ENCODE measurements at places on chromosomes 13 and 19.

GRCh38 chr13:35789335-35790165, 313.1 kb upstream of the MAB21L1 start:
- DNase-seq: no peak

DNA sequence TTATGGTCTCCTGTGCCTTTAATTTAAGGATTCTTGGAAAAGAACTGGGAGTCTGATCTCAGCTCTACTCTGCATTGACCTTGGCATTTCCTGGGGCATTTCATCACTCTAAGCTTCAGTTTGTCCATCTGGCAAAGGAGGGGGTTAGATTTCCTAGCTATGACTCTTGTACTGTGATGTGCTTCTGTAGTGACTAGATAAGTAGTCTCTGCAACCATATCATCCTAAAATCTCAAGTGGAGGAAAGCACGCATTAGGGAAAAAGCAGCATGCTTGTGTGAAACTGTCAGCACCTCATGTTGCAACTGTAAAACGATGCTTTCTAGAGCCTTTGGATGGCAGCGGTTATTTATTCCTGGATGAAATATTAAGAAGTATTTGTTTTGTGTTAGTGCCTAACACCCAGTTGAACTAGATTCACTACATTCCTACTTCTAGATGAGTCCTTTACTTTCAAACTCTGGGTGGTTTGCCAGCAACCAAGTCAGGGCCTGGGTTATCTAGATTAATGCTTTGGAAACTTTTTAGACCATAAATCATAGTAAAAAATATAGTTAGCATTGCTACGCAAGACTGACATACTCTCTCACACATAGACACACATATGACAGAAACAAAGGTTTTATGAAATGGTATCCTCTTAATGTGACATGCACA, 6.8 kb downstream of the WDFY2 start:
- no peak for DNase-seq

DNA sequence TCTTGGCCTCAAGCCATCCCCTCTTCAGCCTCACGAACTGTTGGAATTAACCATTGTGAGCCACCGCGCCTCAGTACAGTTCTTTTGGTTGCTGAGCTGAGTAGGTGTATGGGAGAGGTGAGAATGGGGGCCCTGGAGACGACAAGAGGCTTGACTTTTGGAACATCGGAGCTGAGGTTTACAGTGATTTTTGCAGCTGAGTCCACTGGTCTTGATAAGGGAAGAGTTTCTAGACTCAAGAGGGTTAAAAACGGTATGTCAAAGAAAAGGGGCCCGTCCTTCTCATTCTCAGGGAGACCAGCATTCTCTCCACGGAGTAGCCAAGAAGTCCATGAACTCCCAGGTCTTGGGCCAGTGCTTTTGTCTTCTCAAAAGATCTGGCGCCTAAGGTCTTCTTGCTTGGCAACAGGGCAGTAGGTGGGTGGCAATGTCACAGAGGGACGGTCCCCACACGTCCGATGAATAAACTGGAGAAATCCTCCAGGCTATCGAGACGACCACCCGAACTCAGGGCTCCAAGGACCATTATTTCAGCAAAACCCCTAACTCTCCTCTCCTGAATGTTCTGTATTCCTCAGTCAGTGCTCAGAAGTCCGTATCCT, 6.4 kb upstream of the QTRT1 start:
- no peak for DNase-seq

DNA sequence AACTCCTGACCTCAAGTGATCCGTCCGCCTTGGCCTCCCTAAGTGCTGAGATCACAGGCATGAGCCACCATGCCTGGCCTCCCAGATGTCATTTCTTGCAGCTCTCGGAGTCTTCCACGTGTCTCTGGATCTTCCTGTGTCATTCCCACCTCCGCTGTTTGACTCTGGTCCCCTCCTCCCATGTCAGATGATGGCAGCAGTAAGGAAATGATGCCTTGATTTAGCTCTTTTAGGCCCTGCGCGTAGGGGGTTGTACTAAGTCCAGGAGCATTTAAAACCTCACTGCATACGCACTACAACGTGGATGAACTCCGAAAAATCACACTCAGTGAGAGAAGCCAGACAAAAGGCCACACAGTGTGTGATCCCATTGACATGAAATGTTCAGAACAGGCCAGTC, 113.1 kb downstream of the GNG7 start:
- DNase-seq: no peak

DNA sequence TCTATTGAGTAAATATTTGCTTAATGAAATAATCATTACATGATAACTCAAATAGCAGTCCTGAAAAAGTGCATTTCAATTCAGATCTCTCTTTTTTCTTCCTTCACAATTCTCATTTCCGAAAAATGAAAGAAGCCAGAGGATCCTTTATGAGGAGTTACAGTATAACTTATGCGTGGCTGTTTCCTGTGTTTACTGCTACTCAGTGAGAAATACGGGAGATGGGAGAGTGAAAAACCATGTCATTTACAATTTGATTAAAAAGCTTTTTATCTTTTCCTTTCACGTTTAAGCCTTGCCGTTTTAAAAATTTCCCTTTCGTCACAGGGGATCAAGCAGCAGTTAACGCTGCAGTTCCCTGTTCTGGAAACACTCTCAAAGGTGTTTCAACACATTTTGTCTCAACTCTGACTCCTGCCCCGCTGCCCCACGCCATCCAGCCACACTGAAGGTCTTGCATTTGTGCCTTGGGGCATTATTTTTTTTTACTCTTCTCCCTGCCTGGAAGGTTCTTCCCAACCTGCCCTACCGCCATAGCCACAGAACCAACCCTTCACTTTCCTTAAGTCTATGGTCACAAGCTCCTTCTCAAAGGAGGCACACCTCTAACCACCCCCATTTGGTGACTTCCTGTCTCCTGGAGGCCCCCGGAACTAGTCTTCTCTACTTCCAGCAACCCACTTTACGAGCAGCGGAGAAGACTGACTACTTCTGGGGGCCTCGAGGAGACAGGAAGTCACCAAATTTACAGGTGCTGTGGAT, 17.0 kb downstream of the KL start:
- peak; percentile 52 for DNase-seq

GRCh38 chr13:44230736-44231135, 142.9 kb upstream of the SERP2 start:
- no peak for DNase-seq

DNA sequence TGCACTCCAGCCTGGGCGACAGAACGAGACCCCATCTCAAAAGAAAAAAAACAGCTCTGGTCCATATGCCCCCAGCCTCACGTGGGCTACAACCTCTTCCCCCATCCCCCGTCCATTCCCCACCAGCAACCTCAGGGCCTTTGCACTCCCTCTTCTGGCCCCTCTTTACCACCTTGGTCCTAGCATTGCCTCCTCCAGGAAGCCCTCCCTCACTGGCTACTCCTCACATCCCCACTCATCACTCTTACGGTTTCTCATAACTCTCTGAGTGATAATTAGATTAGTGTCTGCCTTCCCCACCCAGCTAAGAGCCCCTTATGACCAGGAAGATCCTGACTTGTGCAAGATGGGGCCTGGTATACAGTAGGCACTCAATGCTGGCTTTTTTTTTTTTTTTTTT, 30.8 kb downstream of the IL12RB1 start:
- no peak for DNase-seq

- DNase-seq: no peak
These were observed 4.5 kb upstream of the SIGLEC9 start for GRCh38 chr19:51120160-51120559.

DNA sequence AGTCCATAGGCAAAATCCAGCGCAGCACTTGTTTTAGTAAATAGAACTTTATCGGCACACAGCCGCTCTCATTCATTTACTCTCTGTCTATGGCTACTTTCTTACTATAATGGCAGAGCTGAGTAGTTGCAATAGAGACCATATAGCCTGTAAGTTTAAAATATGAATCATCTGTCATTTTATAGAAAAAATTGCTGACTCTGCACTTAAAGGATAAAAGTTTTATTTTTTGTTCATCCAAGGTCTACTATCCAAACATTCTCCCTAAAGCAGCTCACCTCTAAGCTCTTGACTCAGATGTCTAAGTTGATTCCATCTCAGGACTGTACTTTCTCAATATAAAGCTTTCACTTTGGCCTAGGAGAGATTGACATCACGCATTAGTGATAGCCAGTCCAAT, 825.7 kb downstream of the OLFM4 start:
- no peak for DNase-seq

DNA sequence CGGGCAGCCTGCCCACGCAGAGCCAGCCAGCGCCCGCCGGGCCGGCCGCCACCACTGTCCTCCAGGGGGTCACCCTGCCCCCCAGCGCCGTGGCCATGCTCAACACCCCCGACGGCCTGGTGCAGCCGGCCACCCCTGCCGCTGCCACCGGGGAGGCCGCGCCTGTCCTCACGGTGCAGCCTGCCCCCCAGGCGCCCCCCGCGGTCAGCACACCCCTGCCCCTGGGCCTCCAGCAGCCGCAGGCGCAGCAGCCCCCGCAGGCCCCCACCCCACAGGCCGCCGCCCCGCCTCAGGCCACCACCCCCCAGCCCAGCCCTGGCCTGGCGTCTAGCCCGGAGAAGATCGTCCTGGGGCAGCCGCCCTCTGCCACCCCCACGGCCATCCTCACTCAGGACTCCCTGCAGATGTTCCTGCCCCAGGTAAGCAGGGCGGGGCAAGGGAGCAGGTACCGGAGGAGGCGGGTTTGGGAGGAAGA, 32.3 kb upstream of the EHD2 start:
- DNase-seq: no peak

- DNase-seq: no peak
These were observed 20.9 kb upstream of the LSM14A start for GRCh38 chr19:34151439-34151838.

GRCh38 chr19:46785054-46785979, 3.1 kb downstream of the SLC1A5 start:
- DNase-seq: peak; percentile 23

DNA sequence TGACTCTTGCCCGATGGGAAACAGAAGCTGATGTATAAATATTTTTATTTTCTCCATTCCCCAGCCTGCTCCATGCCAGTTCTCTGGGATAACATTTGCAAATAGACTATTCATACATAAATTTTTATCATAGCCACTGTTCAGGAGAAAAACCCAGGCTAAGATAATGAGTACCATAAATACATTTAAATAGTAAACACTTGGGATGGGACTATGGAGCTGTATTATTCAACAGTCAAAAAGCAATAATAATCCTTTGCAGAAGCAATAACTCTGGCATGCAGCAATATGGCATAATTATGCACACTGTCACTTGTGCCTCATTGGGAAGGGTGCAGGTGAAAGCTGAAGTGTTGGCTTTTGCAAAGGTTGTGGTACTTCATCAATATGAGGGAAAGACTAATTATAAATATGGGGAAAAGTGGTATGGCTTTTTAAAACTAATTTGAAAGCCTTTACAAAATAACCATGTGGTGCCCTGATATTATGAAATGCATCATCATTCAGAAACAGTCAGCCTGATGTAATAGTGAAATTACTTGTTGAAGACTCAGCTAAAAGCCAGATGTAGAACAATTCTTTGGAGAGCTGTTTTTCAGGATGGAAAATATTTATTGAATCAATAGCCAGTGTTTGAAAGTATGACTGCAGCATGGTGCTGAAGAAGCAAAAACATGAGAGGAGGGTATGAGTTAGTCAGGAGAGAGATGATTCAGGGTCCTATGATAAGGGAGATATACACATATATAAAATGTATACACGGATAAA, 2476.7 kb downstream of the PCDH9 start:
- no peak for DNase-seq

DNA sequence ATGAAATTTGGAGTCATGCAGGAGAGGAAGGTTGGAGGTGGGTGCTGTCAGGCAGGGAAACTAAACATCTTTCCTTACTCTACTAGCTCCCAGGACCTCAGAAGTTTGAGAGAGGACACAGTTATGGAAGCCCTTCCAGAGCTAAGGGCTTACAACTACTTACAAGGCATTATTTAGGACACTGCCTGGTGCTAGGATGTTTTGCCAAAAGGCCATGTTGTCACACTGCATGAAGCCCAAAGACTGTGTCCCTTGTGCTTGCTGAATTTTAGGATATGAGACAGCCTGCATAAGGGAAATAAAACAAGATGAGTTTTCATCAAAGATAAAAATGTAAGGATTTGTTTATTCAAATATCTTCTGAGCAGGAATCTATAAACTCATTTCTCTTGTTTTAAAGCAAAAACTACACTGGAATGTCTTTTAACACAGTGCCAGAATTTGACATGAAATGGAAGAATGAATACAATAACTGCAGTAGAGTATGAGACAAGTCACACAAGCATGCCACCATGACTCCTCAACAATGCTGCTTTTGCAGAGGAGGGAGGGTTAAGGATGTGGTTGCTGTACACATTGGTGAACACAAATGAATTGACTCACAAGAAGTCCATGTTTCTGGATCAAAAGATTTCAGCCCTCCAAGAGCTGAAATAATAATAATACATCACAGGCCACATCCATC, 258.4 kb downstream of the SPRY2 start:
- no peak for DNase-seq

DNA sequence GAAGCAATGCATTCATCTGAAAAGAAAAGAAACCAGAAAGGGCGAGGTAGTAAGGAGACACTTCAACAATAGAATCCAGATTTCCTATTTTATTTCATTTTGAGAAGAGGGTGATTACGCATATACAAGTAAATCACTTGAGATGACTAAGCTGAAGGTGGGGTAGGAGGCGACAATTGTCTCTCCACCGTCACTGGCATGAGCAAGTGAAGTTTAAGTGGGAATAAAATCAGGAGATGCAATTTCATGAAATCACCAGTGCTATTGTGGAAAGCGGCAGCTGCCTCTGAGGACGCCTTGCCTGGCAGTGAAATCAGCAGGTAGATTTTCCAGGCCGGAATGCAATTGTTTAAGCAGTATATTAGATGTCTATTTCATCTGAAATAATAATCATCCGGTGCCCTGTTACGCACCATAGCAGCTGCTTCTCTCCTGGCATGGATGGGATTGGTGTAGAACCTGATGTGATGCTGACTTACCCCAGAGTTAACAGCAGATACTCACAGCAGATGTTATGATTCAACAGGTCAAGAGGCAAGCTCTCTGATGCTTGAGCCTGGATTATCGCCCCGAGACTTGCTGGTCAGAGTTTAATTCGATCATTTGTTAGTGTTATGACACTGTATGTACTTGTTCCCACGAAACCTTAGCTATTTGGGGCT, 64.3 kb downstream of the RASL11A start:
- DNase-seq: no peak
